ENCODE measurements at places on chromosomes 12 and 14.
A peak's percentile ranks its signal among the peaks of the same experiment; 100 is the strongest.

- DNase-seq: no peak
These were observed 308.2 kb downstream of the EMP1 start for GRCh38 chr12:13504736-13505135.

GRCh38 chr12:120759591-120760348, 34.1 kb downstream of the ACADS start:
- DNase-seq: no peak

DNA sequence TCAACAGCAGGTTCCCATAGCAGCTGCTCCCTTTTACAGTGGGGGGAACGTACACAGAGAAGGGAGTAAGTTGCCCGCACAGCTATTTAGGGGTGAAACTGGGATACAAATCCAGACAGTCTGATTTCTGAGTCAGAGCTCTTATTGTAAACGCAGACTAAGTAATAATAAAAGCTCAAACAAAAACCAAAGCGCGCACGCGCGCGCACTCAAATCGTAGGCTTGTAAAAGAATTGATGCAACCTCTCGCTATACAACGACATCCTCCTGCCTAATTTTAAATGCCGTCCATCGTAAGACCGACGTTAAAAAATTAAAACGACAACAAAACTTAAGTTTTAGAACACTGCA, 747 bp upstream of the DACT1 start:
- DNase-seq: peak; percentile 56

GRCh38 chr14:100904307-100905087, 975 bp upstream of the RTL1 start:
- peak; percentile 21 for DNase-seq

GRCh38 chr14:72524295-72524629, 369.6 kb downstream of the DPF3 start:
- no peak for DNase-seq

DNA sequence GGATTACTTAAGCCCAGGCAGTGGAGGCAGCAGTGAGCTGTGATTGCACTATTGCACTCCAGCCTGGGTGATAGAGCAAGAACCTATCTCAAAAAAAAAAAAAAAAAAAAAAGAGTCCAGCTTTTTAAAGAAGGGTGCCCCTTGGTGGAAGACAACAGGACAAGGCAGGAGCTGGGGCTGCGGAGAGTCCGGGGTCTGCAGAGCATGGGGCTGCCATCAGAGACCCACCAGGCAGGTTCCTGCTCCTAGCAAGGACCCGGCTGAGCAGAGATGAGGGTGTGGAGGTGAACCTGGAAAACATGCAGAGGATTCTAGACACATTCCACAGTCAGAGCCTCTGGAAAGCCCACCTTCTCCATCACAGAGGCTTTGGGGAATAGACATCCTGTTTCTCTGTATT, 21.0 kb upstream of the CIPC start:
- DNase-seq: no peak

DNA sequence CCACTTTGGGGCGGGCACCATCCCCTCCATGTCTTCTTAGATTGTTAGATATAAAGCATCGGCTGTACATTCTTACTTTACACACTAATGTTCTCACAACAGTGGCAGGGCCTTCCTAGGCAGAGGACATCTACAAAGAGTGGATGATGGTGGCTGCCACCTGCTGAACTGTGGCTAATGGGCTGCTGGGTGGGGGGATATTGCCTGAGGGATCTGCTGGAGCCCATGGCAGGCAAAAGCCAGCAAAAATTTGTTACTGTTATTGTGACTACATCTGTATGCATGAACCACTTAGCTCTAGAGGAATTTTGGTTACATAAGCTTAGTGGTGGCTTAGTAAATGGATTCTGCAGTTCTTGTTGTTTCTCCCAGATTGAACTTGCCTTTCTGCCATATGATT, 52.6 kb downstream of the DIP2B start:
- no peak for DNase-seq

DNA sequence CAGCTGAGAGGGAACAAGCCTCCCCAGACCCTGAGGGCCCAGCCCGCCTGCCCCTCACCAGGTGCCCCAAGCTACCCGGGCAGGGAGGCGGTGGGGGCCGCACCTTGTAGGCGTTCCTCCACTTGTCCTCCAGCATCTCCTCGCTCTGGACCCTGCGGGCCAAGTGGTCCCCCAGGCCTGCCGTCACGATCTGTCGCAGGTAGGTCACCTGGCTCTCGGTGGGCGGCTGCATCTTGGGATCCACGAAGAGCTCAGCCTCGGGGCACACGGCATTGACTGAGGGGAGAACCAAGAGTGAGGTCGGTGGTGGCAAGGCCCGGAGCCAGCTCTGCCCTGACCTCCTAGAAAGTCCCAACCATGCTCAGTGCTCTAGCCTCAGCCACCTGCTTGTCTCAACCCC, 36.6 kb downstream of the DHX37 start:
- DNase-seq: no peak

- no peak for DNase-seq
These were observed 413.2 kb downstream of the DPF3 start for GRCh38 chr14:72480464-72481243.

DNA sequence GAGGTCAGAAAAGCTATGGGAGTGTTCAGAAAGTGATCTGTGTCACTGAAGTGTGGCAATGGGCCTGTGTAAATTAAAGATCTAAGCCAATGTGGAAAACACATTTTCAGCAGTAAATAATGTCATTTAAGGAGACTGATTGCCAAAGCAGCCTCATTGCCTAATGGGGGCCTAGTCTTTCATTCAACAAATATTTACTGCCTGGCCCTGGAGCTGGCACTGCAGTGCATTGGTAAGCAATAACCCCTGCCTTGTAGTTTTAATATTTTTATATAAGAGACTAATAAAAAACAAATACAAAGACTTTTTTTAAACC, 326.6 kb downstream of the BTG1 start:
- no peak for DNase-seq

GRCh38 chr14:88063811-88064210, 58.9 kb downstream of the GPR65 start:
- no peak for DNase-seq

GRCh38 chr14:37023875-37024565, 148.4 kb downstream of the SLC25A21 start:
- DNase-seq: no peak

- DNase-seq: peak; percentile 65
These were observed 629 bp downstream of the PRDM4 start for GRCh38 chr12:107760207-107760808.

- DNase-seq: no peak
These were observed 46.0 kb downstream of the SCN8A start for GRCh38 chr12:51636986-51637385.

GRCh38 chr14:22549981-22550673, 38.9 kb downstream of the DAD1 start:
- DNase-seq: peak; percentile 77

GRCh38 chr12:13465635-13466034, 269.1 kb downstream of the EMP1 start:
- no peak for DNase-seq

DNA sequence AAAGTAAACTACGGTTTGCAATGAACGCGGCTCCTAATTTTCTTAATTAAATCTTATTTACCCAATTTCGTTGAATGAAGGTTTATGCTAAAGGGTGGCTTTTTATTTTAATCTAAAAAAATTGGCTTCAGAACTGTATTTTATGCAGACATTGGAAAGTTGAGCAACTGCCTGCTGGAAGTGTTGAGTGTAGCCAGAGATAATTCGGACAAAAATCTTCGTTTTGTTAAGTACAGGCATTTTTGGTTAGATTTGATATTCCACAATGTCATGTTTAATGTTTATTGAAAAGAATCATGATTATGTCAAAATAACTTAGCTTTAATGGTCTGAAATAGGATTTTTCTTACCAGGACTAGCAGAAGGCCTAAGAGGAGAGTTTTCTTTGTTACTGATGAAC, 875 bp downstream of the IRAK3 start:
- no peak for DNase-seq

- no peak for DNase-seq
These were observed 66.0 kb downstream of the KLHL28 start for GRCh38 chr14:44895716-44896115.

DNA sequence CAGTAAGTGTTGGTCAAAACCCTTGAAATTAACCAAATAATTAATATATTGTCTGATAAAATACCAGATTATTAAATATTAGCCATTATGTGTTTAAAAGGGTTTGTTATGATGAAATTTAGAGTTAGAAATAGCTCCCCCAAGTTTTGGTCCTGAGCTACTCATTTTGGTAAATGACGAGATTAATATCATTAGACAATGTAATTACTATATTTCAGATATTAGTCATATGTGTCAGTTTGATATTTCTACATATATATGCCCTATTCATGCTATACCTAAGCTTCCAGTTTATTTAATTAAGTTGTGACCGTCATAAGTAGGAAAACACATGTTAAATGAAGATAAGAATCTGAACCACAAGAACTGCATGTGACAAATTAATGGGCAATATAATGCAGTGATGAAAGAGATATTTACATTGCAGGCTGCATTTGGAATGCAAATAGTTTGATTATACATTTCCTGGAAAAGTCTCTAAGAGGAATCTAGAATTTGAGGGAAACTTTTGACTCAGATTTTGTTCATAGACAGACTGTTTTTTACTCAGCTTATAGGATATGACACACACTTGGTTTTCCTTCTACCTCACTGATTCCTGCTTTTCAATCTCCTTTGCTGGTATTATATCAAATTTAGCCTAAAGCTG, 70.5 kb downstream of the TBC1D30 start:
- no peak for DNase-seq

All from activated T-cell treated with anti-CD3 and anti-CD28 coated beads, Interleukin-2, amount 50 U/mL, for 24 hours (primary cell).